ENCODE measurements at places on chromosomes 16 and 17.

DNA sequence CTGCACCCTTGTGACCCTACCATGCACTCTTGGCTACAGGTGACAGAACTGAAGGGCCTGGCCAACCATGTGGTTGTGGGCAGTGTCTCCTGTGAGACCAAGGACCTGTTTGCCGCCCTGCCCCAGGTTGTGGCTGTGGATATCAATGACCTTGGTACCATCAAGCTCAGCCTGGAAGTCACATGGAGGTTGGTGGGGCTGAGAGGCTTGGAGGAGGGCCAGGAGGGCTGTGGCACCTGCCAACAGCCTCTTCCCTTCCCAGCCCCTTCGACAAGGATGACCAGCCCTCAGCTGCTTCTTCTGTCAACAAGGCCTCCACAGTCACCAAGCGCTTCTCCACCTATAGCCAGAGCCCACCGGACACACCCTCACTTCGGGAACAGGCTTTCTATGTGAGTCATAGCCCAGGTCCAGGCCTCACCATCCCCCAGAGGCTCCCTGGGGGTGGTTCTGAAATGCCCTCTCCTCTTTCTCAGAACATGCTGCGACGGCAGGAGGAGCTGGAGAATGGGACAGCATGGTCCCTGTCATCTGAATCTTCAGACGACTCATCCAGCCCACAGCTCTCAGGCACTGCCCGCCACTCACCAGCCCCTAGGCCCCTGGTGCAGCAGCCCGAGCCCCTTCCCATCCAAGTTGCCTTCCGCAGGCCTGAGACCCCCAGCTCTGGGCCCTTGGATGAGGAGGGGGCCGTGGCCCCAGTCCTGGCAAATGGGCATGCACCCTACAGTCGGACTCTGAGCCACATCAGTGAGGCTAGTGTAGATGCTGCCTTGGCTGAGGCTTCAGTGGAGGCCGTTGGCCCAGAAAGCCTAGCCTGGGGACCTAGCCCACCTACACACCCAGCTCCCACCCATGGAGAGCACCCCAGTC lies 13.0 kb downstream of the RIPOR1 start:
- no peak for DNase-seq

- DNase-seq = no peak
Observed at GRCh38 chr17:80018917-80019651, 16.6 kb downstream of the TBC1D16 start.

DNA sequence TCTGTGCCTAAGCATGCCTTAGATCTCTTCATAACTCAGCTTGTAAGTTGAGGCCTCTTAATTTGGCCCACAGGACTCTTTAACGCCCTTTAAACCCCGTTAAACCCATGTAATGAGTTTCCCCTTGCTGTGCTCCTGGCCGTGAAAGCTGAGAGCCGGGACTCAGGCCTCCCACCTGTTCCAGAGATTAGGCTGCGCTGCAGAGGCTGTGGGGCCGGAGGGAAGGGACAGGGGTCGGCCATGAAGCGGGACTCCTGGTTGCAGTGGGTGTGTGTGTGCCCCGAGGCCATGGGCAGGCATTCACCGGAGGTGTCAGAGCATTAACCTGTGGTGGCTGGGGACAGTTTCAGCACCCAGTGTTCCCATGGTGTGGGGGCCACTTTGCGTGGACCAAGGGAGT lies 150.8 kb upstream of the IRX3 start:
- no peak for DNase-seq

DNA sequence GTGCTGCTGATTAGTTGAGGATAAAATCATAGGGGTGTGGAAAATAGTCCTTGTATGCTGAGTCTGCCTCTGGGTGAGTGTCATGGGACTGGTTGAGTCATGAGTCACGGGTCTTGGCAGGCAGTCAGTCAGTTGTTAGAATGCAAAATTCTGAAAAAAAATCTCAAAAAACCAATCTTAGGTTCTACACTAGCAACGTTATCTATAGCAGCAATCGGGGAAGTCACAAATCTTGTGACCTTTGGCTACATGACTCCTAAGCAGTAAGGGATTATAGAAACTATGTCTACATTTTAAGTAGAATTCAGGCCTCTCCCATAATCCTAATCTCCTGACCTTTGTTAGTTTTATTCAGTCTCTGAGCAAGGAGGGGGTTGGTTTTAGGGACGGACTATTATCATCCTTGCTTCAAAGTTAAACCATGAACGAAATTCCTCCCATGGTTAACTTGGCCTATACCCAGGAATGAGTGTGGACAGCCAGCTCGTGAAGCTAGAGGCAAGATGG lies 18.0 kb upstream of the PMFBP1 start:
- DNase-seq = no peak

- peak; percentile 56 for DNase-seq
Observed at GRCh38 chr17:48547808-48548522, 3.1 kb upstream of the HOXB2 start.

DNA sequence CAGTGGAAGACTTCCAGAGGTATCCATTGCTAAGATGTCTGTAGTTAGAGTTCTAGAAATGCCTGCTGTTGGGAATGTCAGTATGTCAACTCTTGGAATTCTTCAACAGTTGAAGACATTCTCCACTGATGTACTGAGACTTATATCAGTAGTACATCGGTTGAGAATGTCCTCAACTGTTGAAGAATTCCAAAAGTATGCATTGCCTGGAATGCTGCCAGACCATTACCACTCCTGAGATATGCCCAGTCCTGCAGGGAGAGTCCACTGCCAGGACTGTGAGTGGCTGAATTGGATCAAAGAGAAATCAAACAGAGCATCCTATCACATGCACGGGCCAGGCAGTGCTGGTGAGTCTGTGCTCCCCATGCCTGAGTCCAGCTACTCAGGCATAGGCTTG lies 42.0 kb downstream of the IL21R start:
- DNase-seq = no peak

GRCh38 chr17:80498242-80498919 lies 22.0 kb upstream of the NPTX1 start:
- no peak for DNase-seq

DNA sequence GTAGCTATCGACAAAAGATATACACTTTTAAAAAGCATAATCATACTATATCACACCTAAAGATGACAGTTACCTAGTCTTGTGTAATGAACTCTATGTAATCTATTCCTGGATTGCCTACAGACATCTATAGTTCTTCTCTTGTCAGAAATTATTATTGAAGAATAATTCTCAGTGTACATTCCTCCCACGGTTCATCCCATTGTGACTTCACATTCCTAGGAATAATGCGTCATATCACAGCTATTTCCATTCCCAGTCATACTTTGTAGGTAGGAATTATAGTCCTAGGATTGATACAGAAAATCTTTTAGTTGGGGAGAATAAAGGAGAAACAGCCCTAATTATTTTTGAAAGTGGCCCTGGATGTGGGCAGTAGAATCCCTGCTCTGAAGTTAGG lies 44.0 kb upstream of the ABCC11 start:
- DNase-seq = no peak

GRCh38 chr16:48914070-48914469 lies 304.1 kb upstream of the N4BP1 start:
- no peak for DNase-seq

DNA sequence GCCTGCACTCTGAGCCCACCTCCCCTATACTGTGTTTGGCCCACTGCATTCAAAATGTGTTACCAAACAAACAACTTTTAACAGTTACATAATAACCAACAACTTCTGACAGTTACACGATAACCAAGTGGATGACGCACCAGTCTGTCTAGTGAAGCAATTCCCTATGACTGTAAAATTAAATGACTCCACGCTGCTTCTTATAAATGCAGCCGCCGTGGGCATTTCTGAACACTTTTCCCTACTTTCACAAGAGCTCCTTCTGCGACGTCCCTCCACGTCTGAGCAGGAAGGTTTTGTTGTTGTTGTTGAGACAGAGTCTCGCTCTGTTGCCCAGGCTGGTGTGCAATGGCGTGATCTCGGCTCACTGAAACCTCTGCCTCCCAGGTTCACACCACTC lies 27.6 kb downstream of the ZNF276 start:
- no peak for DNase-seq

DNA sequence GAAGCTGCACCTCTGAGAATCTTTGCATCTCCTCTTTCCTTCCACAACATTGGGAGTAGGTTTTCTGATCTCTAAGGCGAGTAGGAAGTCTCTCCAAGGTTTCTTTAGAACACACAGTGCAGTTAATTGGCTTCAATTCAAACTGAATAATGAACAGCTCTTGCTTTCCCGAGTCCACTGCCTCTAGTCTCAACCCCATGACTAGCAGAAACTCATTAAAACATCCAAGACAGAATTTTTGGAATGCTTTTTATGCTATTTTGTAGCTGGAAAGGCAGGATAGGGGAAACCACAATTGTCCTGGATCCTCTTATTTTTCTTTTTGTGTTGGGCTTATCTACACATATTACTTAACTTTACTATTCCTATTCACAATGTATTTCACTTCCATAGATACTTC lies 206.6 kb downstream of the CDH8 start:
- DNase-seq = no peak

- no peak for DNase-seq
Observed at GRCh38 chr16:86502856-86503748, 7.2 kb upstream of the FOXF1 start.

- DNase-seq = no peak
Observed at GRCh38 chr17:46122486-46122871, 70.8 kb downstream of the KANSL1 start.

- no peak for DNase-seq
Observed at GRCh38 chr16:88878967-88879787, 12.7 kb upstream of the PABPN1L start.

DNA sequence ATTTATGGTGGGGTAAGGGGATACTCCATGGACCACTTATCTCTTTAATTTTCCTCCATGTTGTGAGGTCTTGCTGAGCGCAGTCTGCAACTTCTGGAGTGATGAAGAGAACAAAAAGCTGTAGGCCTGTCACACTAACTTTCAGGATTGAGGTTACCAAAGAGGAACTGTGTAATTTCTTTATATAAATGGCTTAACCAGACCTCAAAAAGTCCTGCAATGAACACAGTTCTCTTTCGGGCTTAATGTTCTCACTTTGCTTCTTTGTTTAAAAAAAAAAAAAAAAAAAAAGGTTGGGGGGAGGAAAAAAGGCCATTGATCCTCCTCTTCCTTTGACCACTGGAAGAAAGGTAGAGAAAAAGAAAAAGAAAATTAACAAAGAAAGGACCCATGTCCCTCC lies 86.8 kb upstream of the SOX9 start:
- no peak for DNase-seq

DNA sequence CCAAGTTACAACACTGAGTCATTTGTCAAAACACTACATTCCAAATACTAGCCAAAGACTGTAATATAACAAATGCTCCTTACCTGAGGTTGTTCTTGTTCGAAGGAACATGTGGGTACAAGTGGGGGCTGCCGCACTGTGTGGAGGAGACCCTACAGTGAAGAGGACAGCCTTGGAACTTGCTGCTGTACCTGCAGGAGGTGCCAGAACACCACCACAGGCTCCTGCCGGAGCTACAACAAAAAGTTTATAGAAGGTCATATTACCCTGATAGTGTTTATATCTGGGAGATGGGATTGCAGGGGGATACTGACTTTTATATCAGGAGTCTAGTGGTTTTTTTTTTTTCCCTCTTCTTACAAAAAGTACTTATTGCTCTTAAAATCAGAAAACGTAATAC lies 37.8 kb upstream of the ALDH3A1 start:
- no peak for DNase-seq

GRCh38 chr17:48048384-48049126 lies 396 bp downstream of the NFE2L1 start:
- peak; percentile 76 for DNase-seq

- DNase-seq = no peak
Observed at GRCh38 chr17:14997290-14997689, 267.8 kb downstream of the PMP22 start.

DNA sequence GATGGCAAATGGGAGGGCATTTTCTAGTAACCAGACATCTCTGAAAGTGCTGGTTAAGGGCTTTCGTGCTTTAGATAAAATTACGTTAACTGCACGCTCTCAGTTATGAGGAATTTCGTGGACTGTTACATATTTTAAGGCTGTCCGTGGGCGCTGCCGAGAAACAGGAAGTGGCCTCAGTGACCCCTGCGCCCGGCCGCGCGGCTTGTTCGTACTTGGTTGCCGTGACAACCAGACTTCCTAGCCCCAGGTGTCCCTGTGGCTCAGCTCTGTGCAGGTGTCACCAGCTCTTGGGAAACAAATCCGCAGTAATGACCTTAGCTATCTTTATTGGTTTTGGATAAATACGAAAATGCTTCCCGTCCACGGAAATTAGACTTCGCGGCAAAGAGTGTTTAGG lies 52.7 kb downstream of the LMF1 start:
- DNase-seq = no peak

DNA sequence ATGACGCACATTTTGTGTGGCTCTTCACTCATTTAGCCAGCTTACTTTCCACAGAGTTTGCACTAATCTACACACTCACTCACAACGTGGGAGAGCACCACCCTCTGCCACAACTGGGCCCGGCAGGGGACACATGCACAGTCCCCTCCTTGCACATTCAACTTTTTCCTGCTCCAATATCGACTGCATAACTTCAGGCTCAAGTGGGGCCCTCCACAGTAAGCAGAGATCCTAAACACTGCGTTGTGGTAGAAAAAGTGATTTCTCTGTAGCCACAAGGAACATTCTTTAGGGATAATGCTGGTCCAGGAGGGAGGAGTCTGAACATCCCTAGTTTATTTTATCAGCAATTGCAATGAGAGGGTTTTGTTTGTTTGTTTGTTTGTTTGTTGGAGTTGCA lies 40.0 kb downstream of the MRPS23 start:
- DNase-seq = no peak

DNA sequence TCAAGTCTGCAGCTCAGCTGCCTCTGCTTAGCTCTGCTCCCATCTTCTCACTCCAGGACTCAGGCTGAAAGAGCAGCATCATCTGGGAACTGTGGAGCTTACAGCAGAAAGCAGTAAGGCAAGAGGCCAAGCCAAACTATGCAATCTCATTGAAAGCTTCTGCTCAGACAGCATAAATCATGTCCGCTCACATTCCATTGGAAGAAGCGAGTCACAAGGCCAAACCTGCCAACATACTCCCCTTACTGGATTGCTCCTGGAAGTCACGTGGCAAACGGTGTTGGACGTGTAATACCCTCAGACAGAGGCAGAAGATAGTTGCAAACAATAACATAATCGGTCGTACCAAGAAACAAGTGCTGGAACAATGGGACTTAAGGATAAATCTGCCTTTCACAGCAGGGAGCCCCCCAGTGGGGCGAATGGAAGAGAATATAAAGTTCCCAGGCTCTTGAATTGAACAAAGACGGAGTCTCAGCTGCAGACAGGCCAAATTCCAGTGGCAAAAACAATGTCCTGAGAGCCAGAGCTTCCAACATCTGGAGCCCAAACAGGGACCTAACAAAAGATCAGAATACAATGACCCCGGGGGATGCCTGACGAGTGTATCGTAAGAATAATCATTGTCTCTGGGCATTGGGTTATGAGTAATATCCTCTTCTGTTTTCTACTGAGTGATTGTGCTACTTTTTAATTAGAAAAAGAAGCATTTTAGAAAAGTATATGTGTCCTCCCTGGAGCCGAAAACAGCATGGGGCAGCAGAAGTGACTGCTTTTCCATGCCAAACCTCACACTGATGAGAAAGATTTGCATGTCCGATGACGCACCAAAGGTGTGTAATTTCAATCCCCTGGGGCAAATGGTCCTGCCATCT lies 68.4 kb downstream of the CMC2 start:
- no peak for DNase-seq
